Activated CD8-positive, alpha-beta memory T cell treated with anti-CD3 and anti-CD28 coated beads for 1 hour (primary cell): ENCODE measurements at places on chromosomes 12 and 14.

- DNase-seq = no peak
Observed at GRCh38 chr12:12141000-12141399, 70.3 kb downstream of the BCL2L14 start.

DNA sequence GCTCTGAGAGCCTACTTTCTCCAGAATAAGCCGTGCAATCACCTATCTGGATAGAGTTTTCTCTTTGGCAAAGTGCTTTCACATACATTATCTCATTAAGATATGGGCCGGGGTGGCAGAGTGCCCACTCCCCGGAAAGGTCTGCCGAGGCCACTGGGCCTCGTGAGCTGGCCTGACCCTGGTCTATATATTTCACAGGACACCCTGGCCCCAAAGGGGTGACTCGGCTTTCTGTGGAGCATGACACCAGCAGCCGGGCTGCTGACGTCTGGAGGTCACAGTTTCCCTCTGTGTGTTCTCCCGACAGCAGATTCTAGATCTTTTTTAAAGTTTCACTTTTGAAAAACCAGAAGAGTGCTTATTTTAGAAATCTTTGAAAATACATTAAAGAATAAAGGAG, 27.9 kb upstream of the ATP2A2 start:
- DNase-seq = no peak

- no peak for DNase-seq
Observed at GRCh38 chr14:77037938-77038568, 9.5 kb upstream of the IRF2BPL start.

- DNase-seq = no peak
Observed at GRCh38 chr14:65834812-65835211, 422.3 kb downstream of the FUT8 start.

DNA sequence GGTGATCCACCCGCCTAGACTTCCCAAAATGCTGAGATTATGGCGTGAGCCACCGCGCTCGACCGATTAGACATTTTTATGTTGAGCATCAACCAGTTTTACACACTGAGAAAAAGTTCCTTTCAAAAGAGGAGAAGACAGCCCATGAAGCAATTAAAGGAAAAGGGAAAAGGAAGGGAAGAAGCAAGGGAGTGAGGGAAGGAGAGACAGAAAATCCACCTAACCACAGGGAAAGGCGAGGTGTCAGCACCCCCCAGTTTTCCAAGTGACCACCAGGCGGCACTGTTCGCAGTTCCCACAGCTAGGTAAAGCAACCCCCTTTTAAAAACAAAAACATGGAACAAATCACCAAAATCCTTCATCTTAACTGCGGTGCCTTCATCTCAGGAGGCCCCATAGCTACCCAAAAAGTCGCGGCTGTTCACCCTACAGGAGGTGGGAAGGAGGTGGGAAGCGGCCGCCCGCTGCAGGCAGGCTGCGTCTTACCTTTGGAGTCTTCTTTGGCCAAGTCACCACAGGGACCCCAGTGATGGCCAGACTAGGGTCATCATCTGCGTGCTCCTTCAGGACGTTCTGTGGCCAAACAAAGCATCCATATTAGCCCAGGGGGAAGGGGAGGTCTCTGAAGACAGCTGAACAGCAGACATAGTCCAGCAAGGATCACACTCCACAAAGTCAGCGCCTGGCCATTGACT, 86.6 kb downstream of the KDM2B start:
- no peak for DNase-seq
